ENCODE measurements at places on chromosomes 1 and 21. TPM values are rescaled to one million over a fixed set of nuclear protein-coding genes. Genes with fewer than 3 reads are reported as not detected.

Gene CXADR
- total RNA-seq = 0.65 TPM

Gene FAM177B
- total RNA-seq = not detected

DNA sequence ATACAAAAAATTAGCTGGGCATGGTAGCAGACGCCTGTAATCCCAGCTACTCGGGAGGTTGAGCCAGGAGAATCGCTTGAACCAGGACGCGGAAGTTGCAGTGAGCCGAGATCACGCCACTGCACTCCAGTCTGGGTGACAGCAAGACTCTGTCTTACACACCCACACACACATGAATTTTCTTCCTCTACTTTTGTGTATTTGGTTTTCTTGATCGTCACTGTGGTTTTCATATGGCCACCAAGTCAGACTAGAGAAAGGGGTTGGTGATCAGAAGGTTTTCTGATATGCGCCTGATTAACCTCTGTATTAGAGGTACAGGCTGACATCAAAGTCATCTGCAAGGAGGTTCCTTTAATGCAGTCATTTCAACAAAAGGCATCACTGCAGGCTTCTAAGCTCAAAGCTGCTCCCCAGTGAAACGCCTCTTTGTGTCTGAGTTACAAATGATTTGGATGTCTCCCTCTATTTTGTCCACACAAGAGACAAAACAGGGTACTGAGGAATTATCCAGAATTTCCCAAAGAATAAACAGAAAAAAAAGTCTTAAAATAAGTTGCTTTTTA, 11.1 kb downstream of the SH2D1B start:
- no peak for DNase-seq
- no peaks in the 10 kb centered on the region for H3K4me1 ChIP-seq
- H3K36me3 ChIP-seq = no peaks in the 10 kb centered on the region
- H3K27ac ChIP-seq = no peak overlapping the region
- H3K27me3 ChIP-seq = peaks cover 40% of the 10 kb centered on the region

DNA sequence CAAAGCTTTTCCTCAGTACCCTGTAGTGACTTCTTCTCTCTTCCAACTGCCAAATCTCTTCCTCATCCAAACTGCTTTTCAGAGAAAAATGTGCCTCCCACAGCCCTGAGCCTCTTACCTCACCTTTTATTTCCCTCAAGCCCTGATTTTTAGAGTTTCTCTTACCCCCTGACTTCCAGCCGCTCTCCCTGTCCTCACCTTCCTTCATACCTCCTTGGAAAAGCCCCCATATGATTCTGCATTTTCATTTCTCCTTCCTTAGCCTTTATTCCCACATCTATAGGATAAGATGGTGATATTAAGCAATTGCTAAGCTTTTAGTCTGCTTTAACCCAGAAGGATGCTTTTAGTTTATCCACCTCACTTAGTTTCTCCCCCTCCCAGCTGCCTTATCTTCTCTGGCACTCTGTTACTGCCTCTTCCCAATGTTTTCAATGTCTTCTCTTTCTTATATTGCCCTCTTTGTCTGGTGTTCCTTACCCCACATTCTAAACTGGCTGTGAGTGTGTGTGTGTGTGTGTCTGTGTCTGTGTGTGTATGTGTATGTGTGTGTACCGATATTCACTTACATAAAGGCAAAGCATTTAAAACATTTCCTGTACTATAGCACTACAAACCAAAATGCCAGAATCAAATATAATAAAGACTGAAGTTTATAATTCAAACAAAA, at the start of gene CD1B:
Gene CD1B, minus strand, starts transcription at position 51 of the 670 bp plus-strand sequence. CDS start 108 bp downstream, outside the sequence.
- peaks cover 22% of the 10 kb centered on the region for H3K4me1 ChIP-seq
- H3K36me3 ChIP-seq = no peaks in the 10 kb centered on the region
- H3K4me3 ChIP-seq = no peak within 1 kb of the TSS

DNA sequence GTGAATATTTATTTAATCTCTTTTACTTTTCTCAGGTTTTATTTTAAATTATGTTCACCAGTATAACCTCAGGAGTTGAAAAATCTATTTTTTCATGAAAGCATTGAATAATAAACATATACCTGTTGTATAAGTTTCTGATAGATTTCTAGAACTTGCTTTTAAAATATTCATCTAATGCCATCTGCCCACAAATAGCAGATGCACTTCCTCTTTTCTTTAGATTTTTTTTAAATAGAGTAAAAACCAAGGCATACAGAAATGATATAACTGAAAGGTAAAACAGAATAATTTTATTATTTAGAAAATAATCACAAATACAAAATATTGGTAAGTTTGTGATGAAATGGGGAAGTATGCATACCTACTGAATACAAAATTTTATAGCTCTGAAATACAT, 130.7 kb upstream of the PRMT6 start:
- no peak overlapping the region for H3K27ac ChIP-seq
- H3K4me3 ChIP-seq = no peak overlapping the region
- H3K4me1 ChIP-seq = no peaks in the 10 kb centered on the region
- no peaks in the 10 kb centered on the region for H3K27me3 ChIP-seq
- H3K36me3 ChIP-seq = no peaks in the 10 kb centered on the region

- H3K4me3 ChIP-seq = no peak overlapping the region
- H3K27me3 ChIP-seq = no peaks in the 10 kb centered on the region
- H3K27ac ChIP-seq = no peak overlapping the region
- DNase-seq = no peak
Observed at GRCh38 chr1:220011620-220012019, 34.7 kb downstream of the EPRS1 start.

DNA sequence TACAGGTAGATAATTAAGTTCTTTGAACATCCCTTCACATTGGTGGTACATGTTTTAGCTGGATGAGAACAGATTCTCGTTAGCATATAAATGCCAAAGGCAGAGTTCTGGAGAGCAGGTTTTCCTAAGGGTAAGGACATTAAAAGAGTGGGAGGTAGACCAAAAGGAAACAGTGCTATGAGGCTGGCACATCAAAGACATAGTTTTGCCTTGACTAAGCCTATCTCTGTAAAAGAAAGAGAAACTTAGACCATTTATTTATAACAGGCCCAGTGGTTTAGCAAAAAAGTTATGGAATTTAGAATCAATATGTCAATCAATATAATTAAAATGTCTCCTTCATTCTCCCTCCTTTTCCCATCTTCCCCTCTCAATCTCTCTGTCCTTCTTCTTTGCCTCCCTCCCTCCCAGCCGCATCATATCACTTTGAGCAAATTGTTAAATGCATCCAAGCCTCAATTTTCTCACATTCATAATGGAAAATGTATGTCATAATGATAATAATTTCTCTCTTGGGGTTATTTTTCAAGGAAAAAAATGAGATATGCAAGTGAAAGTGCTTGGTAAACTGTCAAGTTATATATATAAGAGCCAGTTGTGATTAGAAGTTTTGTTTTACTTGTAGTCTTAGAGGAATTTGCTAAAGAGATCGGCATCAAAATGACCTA, 209.9 kb upstream of the SGIP1 start:
- H3K27me3 ChIP-seq = peaks cover 2% of the 10 kb centered on the region
- H3K27ac ChIP-seq = no peak overlapping the region
- no peak for DNase-seq
- no peak overlapping the region for H3K4me3 ChIP-seq

DNA sequence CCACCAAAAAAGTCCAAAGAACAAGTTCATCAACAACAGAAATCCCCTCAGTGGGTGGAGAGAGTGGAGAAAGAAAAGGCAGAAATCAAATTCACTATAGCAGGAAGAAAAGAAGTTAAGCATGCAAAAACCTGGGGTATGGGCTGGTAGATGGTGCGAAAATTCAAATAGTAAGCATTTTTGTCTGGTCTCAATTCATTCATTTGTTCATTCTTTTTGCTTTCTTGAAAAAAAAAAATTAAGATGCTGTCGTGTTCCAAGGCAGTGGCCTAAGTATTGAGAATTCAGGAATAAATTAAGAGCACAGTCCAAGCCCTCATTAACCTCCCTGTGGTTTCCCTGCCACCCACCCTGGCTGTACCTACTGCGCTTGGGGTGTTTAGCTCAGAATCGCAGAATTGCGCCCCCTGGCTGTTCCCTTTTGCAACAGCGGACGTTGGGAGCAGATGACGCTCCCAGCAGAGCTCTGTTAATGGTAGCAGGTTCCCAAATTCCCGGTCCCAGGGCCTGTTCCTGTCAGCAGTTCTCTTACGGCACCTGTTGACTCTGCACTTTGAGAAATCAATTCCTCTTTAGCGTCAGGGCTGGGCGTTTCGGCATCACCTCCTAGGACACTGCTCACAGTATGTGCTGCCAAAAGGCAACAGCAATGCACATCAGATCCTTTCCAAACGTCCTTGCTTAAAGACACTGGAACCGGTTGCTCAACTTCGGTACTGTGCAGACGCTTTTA, 34.0 kb upstream of the SSX2IP start:
- DNase-seq = peak; percentile 41
- no peaks in the 10 kb centered on the region for H3K36me3 ChIP-seq
- no peak overlapping the region for H3K27ac ChIP-seq
- no peak overlapping the region for H3K4me3 ChIP-seq

DNA sequence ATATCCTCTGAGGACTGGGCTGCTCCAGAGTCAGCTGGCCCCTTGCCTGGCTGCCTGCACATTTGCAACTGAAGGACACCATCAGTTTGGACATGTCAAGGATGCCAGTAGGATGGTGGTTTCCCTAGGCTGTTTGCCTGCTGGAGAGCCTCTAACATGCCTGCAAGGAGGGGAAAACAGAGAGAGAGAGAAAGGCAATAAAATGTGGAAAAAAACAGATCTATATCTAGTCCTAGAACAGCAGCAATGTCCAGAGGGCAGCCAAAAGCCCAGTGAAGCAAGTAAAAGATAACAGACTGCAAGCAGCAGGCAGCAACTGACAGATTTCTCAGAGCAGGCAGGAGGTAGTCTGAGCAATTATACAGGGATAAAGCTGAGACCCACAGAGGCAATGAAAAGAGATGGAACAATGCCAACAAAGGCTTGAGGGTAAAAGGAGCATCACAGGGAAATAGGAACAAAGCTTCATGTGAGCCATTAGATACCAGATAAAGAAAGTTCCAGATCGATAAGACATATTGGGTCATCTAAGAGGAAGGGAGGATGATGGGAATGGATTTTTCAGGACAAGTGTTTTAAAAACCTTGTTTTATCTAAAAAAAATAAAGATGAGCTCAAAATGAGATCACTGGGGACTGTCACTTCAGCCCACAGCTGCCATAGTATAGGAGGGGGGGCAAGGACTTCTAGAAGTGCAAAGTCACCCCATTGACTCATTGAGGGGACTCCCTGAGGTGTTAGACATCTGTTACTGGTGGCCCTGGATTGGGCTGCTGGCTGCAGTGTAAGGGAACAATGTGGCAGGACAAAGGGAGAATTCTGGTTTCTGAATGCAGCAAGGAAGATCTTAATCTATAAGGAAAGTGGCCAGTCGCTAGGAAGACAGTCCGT, 38.6 kb upstream of the GADD45A start:
- H3K27ac ChIP-seq = no peak overlapping the region
- no peak overlapping the region for H3K4me3 ChIP-seq
- H3K4me1 ChIP-seq = no peaks in the 10 kb centered on the region
- peaks cover 1% of the 10 kb centered on the region for H3K27me3 ChIP-seq
- H3K36me3 ChIP-seq = no peaks in the 10 kb centered on the region

GRCh38 chr1:221263831-221264767, 384.9 kb downstream of the HLX start:
- no peak overlapping the region for H3K27ac ChIP-seq
- peak; percentile 42 for DNase-seq
- H3K36me3 ChIP-seq = no peaks in the 10 kb centered on the region
- no peaks in the 10 kb centered on the region for H3K4me1 ChIP-seq

GRCh38 chr1:18137759-18138345, 30.3 kb downstream of the IGSF21 start:
- H3K4me3 ChIP-seq = no peak overlapping the region
- H3K27me3 ChIP-seq = no peaks in the 10 kb centered on the region

- peaks cover 10% of the 10 kb centered on the region for H3K4me1 ChIP-seq
- DNase-seq = no peak
- no peaks in the 10 kb centered on the region for H3K27me3 ChIP-seq
- H3K4me3 ChIP-seq = no peak overlapping the region
Observed at GRCh38 chr21:17903029-17903806, 84.1 kb upstream of the C21orf91 start.

GRCh38 chr1:224541901-224542630, 74.1 kb upstream of the CNIH3 start:
- no peak overlapping the region for H3K27ac ChIP-seq
- no peak overlapping the region for H3K4me3 ChIP-seq
- H3K27me3 ChIP-seq = peaks cover 15% of the 10 kb centered on the region
- H3K36me3 ChIP-seq = no peaks in the 10 kb centered on the region

DNA sequence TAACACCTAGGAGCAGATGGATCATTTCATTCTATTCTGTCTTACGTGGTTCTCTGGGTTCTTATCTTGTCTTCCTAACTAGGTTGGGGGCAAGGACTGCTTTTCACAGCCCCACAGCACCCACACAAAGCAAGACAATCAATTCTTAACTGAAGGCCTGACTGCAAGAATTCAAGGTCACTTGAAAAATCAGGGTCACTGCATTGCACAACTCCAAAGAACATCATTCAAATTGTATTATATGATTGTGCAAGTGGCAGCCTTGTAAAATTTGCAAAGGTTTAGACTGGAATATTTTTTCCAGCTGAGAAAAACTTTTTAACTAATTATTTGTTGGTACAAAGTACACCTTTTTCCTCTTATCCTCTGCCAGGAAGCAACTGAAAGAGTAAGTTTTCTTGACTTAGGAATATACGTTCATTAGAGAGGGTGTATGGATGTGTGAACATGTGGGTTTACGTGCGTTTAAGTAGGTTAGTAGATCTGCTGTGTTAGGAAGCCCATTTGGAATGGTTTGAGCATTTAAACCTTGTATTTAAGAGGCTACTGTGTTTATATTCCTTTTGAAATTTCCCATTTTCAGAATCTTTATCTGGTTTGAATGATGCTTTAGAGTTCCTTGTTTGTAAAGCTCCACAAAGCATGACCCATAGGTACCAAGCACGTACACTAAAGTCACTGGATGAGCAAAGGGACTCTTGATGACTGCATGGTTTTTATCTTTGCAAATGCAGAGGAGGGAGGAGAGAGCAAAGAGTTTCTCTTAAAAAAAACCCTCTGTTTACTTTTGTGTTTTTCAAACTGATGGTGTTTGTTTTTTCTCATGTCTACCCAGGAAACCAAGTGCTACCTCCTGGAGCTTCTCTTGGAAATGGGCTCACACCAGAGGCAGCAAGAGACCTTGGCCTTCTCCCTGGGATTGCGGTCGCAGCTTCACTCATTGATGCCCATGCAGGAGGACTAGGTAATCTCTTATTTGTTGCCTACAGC, 214.9 kb downstream of the FGGY start:
- H3K4me3 ChIP-seq = no peak overlapping the region
- H3K27me3 ChIP-seq = no peaks in the 10 kb centered on the region
- H3K4me1 ChIP-seq = no peaks in the 10 kb centered on the region
- no peak for DNase-seq

GRCh38 chr1:119327094-119327449, 41.5 kb upstream of the HAO2 start:
- no peak overlapping the region for H3K27ac ChIP-seq
- H3K36me3 ChIP-seq = no peaks in the 10 kb centered on the region
- H3K27me3 ChIP-seq = peaks cover 2% of the 10 kb centered on the region
- H3K4me1 ChIP-seq = peaks cover 15% of the 10 kb centered on the region
- peak overlapping the region; percentile 53 for H3K4me3 ChIP-seq
- no peak for DNase-seq

DNA sequence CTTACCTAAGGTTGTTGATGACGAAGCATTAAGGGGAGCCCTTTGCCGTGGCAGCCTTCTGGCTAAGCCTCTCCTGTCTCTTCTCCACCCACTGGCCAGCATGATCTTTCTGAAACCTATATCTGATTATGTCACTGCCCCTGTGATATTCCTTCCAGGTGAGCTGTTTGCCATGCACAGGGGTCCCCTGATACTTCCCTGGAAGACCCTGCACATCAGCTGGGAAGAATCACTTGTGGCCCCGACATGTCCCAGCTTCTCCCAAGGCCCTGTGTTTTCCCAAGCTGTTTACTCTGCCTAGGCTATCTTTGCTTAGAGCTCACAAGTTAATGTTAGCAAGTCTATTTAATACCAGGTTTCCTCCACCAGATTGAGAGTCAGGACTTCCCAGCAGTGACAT, 12.3 kb downstream of the RD3 start:
- no peak overlapping the region for H3K27ac ChIP-seq
- H3K4me3 ChIP-seq = no peak overlapping the region
- peaks cover 5% of the 10 kb centered on the region for H3K4me1 ChIP-seq
- DNase-seq = no peak
- no peaks in the 10 kb centered on the region for H3K36me3 ChIP-seq
